Stimulated activated CD8-positive, alpha-beta memory T cell treated with anti-CD3 and anti-CD28 coated beads, Interleukin-7, amount 100 ng/mL, for 1 hour (primary cell): ENCODE measurements at places on chromosomes 3 and 15.

GRCh38 chr3:179000144-179000543 lies 71.5 kb downstream of the ZMAT3 start:
- DNase-seq: no peak

GRCh38 chr3:146715170-146715569 lies 110.0 kb upstream of the PLSCR5 start:
- DNase-seq: no peak

- DNase-seq: no peak
These were observed 259.1 kb downstream of the OPA1 start for GRCh38 chr3:193851941-193852674.

GRCh38 chr15:88604381-88605188 lies 16.6 kb upstream of the AEN start:
- DNase-seq: no peak

DNA sequence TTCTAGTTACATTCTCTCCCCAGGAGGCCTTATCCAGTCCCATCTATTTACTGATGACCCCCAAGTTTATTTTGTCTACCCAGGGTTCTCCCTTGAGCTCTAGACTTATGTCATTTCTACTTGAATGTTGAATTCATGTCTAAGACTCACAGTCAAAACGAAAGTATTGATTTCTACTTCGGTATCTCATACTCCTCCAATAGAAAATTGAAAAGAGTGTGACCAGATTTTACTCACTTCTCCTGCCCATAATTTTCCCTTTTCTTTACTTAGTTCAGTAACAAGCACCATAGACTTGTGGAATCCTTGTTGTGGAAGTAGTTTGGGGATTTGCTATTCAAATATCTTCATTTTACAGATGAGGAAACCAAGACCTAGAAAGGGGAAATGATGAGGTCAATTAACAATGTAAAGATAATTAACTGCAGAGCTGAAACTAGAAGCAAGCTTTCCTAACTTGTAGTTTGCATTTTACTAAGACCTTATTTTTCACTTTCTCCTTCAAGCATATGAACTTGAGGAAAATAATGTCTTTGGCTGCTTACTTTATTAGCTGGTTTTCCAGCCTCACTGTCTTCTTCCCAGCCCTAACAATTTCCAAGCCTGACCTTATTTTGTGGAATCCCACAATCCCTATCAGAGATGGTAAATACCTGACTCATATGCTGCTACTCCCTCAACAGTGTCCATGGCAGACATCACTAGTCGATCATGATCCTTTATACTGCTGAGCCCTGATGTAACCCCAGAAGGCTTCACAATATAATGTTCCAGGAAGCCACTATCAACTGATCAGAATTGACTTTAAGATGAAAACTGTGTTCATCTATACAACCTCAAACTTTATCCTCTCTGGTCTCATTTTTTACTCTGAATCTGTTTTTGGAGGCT lies 123.9 kb upstream of the AGBL1 start:
- DNase-seq: no peak

GRCh38 chr15:96042734-96043224 lies 287.7 kb upstream of the NR2F2 start:
- no peak for DNase-seq

GRCh38 chr3:129119365-129120100 lies 2.1 kb downstream of the RAB43 start:
- no peak for DNase-seq

GRCh38 chr15:64883100-64883581 lies 28.6 kb upstream of the ANKDD1A start:
- DNase-seq: no peak

DNA sequence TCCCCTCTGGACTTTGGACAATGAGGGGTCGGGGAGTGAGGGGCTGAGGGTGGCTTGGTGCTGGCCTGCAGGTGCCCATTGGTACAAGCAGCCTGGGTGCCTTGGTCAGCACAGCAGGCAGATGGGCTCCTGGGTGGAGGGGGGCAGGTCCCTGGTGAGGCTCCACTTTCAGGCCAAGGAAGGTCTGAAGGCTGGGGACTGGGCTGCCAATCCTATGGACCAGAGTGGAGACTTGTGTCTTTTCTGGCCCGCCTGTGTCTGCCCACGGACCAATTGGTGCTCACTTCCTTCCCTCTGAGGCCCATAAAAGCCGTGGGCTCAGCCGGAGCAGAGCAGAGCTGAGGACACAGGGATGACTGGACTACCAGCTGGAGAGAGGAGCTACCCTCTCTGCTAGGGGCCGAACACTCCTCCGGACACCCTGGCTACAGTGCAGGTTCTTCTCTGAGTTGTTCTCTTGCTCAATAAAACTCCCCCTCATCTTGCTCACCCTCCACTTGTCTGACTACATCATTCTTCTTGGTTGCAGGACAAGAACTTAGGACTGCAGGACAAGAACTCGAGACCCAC lies 31.9 kb upstream of the IREB2 start:
- DNase-seq: no peak

DNA sequence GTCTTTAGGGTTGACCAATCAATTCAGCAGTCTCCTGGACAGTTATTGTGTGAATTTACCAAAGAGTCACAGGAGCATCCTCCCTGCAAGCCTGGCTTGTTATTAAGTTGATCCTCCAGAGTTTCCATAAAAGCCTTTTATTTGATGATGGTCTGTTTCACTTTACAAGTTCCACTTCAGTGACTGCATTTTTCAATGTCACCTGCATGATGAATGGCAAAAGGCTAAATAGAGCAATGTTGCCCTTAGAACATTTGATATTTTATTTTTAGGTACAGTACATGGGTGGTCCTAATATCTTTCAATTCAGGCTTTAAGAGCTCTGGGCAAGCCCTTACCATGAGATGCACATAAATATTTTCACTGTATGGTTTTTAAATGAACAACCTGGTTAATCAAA lies 22.6 kb downstream of the GUCA1C start:
- no peak for DNase-seq

DNA sequence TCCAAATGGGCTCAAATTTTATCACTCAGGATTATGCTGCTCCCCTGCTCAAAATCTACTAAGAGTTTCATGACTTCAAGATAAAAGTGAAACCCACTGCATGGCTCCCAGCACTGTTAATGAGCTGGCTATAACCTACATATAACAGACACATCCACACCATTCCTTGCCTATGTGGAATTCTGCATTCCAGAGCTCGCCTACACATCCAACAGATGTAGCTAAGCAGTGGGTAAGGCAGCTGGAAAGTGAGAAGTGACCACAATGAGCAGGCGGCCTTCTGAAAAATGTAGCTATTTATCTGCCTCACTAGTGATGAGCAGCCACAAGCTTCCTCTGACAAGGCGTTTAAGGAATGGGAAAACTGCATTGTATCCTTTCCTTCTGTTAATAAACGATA lies 92.0 kb upstream of the TRIM42 start:
- DNase-seq: no peak

- no peak for DNase-seq
These were observed 250.4 kb downstream of the NTRK3 start for GRCh38 chr15:88006146-88006545.

DNA sequence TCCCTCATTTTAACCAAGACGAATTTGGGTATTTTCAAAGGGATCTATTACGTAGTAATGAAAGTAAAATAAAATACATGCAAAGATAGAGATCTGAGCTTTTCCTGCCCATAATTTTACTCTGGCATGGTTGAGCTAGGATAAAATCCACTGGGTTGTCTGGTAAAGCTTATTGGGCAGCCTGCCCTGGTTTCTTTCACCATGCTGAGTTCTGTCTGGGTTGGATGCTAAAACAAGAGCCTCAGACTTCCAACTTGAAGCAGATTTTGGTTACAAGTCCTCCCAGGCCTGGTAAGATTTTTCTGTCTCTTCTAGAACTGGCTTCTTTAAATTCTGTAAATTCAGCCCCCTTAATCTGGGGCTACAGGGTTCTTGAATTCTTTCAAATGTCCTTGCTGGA lies 86.8 kb downstream of the SAMMSON start:
- DNase-seq: no peak

DNA sequence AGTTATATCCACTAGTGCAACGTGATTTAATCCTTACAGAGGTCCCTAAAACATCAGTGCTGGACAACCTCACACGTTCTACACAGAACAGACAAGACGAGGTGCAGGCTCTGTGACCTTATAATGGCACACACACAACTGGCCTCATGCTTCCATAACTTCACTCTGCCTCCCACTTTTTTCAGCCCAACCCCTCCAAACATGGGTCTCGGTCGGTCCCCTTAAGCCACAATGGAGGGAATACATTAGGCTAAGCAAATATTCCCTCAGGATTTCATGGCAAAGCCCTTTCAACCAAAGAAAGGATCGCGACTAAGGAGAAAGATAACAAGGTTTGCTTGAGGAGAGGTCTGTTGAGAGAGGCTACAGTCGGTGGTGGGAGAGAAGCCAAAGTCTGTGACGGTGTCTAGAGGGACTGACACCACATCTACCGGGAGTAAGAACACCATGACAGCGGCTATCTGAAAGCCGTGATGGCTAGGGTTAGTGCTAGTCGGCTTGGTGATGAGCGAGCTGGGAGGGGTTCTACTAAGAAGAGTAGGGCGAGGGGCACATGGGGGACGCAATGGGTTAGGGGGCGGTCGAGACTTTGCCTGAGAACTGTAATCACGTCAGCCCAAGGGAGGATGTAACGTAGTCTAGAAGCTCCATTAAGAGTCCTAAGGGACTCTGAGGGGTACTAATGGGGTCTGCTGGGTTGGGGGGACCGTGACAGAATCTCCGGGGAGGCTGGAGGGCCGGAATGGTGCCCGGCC lies 1.0 kb downstream of the MYO9A start:
- no peak for DNase-seq

- DNase-seq: no peak
These were observed 13.1 kb upstream of the ALDH1A2 start for GRCh38 chr15:58078591-58078990.

- DNase-seq: no peak
These were observed 928.1 kb downstream of the ROBO1 start for GRCh38 chr3:78839693-78840092.

DNA sequence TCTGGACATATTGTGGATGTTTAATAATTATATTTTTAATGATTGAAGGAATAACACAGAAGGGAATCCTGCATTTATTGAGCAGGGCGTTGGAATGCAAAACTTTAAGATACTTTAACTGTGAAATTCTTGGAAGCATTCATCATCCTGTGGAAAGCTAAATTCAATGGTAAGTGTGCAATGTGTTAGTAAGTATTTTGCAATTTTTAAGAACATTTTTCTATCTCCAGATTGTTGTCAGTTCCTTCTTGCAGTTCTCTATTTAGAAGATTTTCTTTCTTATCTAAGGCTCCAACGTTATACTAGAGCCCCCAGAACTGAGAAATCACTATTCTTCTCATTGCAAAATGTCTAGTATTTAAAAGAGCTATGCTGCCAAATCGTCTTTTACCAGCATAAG lies 132.2 kb upstream of the TSC22D2 start:
- no peak for DNase-seq

- no peak for DNase-seq
These were observed 266.8 kb downstream of the ZNF385D start for GRCh38 chr3:21484057-21484827.

DNA sequence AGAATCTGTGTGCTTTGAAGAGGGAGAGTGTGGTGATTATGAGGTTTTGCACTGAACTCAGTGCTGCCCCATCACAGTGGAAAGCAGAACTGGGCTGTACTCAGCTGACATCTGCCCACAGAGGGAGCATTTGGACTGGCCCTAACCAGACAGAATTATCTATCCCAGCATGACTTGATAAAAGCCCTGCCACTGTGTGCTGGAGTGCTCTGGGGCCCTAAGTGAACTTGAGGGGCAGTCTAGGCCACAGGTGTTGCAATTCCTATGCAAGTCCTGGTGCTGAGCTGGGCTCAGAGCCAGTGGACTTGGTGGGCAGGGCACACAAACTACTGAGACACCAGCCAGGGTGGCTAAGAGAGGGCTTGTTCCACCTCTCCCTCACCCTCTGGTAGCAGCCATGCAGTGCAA lies 269.2 kb upstream of the CTNNB1 start:
- no peak for DNase-seq

GRCh38 chr3:151367448-151367847 lies 17.1 kb downstream of the P2RY12 start:
- no peak for DNase-seq

- no peak for DNase-seq
These were observed 2.3 kb downstream of the SH3BP5 start for GRCh38 chr3:15330031-15330596.

DNA sequence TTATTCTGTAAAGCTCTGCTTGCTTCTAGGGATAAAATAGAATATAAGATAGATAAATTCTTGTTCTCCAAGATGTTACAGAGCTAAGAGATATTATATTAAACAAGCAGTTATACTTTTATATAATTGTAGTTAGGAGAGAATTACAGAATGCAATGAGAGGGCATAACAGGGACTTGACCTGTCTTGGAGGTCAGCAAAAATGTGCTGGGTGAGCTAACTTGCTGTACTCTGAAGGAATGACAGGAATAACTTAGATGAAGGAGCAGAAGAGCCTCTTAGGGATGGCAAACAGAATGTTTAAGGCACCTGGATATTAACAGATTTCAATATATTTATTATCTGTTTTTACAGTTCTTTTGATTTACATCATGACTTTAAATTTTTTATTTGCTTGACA lies 33.2 kb downstream of the ZNF654 start:
- DNase-seq: no peak

GRCh38 chr15:96237002-96237401 lies 93.5 kb upstream of the NR2F2 start:
- no peak for DNase-seq

DNA sequence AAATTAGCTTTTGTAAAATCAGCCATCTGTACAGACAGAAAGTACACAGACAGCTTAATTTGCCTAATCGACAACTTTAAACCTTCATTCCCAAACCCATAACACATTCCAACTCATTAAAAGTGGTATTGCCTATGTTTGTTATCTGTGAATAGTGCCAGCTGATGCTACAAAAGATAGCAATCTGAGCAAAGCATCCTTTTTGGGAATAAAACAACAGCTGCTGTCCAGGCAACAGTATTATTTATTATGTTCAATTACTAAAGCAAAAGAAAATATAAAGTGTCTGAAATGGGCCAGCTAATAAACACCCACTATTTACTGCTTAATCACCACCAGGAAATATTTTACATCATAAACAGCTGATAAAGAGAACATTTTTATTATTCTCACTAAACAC lies 134.8 kb upstream of the ABI3BP start:
- DNase-seq: no peak

DNA sequence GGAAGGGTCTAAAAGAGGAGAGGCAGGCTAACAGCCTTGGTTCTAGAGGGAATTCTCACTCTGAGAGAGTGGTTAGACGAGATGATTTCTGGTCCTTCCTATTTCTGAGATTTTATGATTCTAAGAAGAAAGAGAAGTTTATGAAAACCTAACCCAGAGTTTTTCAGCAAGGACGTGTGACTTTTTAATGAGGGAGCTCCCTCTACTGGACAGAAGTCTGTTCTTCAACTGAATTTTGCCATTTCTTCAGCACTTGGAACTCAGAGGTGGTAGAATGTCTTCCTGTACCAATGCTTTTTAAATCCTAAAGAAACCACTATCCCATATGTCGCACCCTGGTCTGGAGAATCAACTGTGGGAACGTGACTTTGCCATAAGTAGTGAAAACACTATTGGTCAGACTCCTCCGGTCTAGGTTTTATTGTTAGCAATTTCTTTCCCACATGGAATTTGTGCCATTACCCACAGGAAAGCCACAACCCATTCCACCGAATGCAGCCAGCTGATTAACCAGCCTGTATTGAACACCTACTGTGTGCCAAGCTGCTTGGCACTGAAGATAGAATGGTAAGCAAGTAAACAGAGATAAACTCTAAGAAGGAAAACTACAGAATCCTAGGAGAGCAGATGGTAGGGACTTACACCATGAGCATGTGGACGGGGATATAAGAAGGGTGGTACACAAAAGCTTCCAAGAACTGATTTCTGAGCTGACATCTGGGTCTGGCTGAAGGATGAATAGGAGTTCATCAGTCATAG lies 199.5 kb upstream of the LMCD1 start:
- DNase-seq: no peak
